ENCODE measurements at places on chromosomes 4 and X.

GRCh38 chr4:184275766-184276165 is 58.1 kb upstream of the ENPP6 start:
- no peak for DNase-seq

DNA sequence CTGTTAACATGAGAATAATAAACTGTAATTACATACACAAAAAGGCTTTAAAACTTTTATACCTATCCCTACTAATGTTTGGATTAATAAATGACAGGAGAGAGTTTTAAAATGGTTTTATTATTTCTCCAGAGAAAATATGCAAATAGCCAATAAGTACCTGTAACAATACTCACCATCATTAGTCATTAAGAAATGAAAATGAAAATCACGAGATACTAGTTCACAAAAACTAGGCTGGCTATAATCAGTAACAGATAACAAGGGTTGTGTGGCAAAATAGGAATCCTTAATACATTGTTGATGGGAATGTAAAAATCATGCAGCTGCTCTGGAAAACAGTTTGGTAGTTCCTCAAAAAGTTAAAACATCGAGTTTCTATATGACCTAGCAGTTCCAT is 25.2 kb upstream of the AP1AR start:
- DNase-seq: no peak

- no peak for DNase-seq
These were observed 13.0 kb downstream of the CORIN start for GRCh38 chr4:47824840-47825239.

DNA sequence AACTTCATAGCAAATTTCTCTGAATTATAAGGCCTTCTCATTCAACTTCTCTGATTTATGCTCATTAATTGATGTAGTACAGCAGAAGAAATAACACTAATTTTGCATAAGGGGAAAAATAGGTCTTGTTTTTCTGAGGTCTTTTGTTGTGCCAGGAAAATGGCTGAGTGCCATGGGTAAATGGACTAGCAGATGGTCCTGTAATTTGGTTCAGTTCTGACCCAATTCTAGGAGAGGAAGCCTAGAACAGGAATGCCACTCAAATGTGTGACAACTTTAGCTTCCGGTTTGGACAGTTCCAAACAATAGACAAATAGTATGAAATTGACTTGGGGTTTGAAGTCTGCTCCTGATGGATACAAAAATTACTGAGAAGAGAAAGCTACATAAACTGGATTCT is 6.2 kb downstream of the RAB9B start:
- no peak for DNase-seq

- DNase-seq: no peak
These were observed 304.5 kb downstream of the CBLL2 start for GRCh38 chrX:22577181-22577580.

- DNase-seq: no peak
These were observed 89.9 kb upstream of the PAK3 start for GRCh38 chrX:111006116-111006515.

- DNase-seq: no peak
These were observed 32.6 kb upstream of the NAA11 start for GRCh38 chr4:79358438-79358837.

- DNase-seq: no peak
These were observed 32.3 kb upstream of the BBS12 start for GRCh38 chr4:122700178-122700725.

DNA sequence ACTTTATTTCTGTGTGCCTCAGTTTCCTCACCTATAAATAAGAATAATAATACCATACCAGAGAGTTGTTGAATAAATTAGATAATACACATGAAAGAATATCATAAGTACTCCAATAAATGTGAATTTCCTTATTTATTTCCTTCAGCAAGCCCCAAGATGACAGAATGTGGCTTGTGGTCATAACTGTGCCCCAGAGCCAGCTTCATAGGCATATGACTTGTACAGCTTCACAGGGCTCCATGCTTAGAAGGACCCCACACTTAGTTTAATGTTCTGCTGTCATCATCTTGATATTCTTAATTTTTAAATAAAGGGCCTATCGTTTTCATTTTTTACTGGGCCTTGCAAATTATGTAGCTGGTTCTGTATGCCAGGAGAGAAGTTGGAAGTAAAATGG is 25.3 kb downstream of the VSIG4 start:
- DNase-seq: no peak

DNA sequence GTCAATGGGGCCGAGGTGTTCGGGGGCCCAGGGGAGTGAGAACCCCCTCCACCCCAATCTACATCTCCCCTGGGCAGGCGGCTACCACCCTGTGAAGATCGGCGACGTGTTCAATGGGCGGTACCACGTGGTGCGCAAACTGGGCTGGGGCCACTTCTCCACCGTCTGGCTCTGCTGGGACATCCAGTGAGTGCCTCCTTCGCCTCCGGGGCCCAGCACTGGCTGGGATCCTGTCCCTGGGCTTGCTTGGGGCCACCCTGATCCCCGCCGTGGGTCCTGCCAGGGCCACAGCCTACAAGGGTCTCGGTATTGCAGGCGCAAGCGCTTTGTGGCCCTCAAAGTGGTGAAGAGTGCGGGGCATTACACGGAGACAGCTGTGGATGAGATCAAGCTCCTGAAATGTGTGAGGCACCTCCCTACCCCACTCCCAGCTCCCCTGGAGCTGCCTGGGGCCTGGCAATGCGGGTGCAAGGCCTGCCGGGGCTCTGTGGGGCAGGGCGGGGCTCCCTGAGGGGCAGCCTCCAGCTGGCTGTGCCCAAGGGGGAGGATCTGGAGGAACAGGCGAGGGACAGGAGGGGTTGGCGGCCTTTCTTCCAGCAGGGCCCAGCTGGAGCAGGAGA is 697 bp downstream of the SRPK3 start:
- no peak for DNase-seq

- peak; percentile 40 for DNase-seq
These were observed 752 bp downstream of the FRAS1 start for GRCh38 chr4:78057600-78058550.

DNA sequence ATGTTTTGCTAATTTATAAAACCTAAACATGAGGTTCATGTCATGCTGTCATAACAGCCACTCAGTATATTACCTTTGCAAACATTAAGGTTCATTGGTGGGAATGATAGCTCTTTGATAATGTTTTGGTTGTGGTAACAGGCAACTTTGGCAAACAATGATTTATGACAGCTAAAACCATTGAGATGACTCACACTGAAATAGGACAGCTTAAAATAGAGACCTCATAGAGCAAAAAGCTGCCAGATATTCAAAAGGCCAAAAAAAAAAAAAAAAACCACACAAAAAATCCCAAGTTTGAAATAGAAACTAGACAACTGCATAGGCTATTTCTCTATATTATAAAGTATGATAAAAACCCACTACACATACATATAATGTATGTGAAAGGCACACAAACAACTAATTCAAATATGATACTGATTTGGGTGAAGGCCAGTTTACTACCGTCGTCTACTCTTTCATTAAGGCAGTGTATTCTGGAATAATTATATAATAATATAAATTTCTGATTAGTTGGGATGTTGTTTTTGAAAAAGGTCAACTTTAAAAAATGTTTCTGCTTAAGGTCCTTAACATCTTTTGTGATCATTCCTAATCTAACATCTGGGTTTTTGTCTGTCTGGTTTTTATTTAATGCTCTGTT is 646.0 kb upstream of the PITX2 start:
- no peak for DNase-seq

GRCh38 chr4:178556796-178557195 is 1114.6 kb upstream of the AGA start:
- no peak for DNase-seq

DNA sequence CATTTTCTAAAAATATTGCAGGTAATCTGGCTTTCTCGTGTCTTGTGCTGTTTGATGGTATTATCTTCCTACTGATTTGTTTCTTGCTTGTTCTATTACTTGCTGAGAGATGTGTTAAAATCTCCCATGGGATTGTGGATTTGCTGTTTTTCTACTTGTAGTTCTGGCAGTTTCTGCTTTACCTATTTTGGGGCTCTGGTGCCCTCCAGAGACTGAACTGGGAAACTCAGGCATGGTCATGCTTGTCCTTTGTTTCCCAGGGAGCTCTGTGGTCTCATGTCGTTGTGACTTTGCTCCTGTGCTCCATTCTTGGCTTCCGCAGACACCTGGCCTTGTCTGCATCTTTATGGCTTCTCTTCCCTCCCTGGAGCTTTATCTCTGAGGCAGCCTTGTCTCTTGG is 39.5 kb downstream of the NSD2 start:
- DNase-seq: no peak

DNA sequence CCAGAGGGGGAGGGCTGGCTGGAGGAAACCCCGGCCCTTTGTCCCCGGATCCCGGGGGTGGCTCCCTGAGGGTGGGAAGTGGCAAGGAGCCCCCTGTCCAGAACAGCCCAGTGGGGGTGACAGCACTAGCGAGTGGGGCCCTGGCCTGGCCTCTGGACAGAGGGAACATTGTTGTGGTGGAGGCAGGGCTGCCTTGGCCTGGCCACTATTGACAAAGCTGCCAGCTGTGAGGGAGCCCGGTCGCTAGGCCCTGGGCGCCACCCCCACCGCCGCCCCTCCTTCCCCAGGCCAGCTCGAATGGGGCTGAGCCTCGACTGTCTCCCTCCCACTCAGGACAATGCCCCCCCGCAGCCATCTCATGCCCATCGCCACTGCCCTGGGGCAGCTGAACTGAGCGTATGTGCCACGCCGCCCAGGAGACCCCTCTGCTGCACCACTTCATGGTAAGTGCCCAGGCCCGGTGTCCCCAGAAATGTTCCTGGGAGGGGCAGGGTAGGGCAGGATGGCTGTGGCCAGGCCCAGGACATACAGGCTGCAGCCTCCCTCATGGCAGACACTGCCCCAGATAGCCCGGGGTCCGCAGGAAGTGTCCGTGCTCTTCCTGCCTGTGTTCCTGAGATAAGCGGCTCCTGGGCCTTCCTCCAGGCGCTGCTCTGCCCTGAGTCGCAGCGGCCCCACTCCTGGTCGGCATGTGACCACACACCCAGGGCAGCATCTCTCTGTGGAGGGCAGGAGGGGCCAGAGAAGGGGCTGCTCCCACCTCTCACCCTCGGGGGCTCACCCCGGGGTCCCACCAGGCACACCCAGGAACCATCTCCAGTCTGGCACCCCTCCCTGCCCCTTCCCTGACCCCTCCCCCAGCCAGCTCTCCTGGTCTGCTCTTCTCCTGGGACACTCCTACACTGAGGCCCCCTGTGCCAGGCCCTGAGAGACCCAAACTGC is 1.4 kb downstream of the PLXNB3 start:
- no peak for DNase-seq

DNA sequence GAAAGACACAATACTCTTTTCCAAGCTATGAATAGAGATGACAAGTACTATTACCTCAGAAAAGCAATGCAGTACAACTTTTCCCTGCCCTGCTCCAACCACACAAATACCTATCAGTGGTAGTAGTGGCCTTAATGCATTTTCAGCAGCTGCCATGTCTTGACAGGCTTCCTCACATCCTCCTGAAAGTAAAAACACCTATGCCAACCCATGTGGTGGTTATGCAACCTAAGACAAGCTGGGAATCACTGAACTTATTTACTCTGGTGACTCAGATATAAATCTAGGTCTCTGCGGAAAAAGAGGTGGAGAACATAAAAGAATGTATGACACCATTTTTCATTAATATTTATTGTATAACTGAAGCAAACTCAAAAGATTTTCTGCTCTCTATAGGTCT is 14.5 kb downstream of the WDFY3 start:
- DNase-seq: no peak

GRCh38 chrX:153696100-153696499 is 8.4 kb downstream of the SLC6A8 start:
- no peak for DNase-seq

DNA sequence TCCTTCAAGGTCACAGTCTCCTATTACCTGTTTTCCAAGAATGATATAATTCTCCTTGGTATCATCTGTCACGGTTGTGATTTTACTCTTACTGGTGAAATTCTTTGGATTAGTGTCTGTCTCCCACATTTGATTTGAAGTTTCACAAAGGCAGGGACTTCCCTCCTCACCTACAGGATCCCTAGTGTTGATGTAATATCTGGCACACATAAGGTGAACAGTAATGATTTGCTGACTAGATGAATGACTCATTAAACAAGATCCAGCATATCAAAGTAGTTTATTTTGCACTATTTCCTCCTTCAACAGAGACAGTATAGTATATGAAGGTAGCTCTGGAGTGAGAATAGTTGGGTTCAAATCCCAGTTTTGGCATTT is 135.3 kb upstream of the IL1RAPL2 start:
- DNase-seq: no peak

DNA sequence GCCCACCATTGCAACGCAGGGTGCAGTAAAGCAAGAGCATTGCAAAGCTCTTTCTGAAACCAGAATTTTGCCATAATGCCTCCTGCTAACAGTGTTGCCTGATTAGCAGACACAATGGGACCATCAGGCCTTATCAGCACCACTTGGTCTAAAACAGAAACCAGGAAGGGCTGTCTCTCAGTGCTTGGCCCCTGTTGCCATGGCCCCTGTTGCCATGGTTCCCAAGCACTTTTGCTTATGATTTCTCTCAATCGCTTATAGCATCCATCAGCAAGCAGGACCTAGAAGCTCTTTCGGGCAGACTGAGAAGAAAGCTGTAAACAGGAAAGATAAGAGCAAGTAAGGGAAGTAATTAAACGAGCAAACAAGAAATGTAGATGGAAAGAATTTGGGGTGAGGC is 36.8 kb downstream of the RTL5 start:
- peak; percentile 28 for DNase-seq

- no peak for DNase-seq
These were observed 76.0 kb upstream of the GIMD1 start for GRCh38 chr4:106444557-106444956.

- peak; percentile 22 for DNase-seq
These were observed 14.7 kb upstream of the CT55 start for GRCh38 chrX:135185795-135186443.

DNA sequence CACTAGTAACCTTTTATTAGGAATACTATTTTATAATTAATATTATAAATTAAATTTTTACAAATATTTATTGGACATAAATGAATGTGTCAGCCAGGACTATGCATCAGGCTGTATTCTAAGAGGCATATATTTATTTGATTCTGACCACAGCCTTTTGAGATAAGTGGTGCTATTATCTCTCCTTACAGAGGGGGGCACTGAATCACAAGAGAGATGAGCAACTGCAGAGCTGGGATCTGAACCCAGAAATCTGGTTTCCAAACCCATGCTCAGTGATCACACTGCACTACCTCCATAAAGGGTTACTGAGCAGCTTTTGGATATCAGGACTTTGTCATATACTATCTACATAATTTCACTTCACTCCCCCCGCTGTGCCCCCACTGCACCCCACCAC is 322.0 kb downstream of the TMA16 start:
- DNase-seq: no peak

DNA sequence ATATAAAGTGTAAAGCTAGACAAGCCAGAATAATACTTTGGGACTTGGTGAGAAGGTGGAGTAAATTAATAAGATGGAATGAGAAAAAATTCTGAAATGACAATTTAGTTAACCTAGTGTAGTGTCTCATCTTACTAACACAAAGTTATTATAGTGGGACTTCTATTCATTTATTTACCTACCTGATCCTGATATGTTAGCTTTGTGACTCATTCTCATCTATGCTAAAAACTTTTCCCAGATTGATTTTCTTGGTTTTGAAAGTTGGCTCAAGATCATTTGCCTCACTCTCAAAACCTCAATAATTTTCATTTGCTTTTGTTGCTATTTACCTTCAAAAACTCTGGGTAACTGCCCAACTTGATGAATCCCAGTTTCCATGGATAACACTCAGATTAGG is 698.6 kb downstream of the SH3BGRL start:
- DNase-seq: no peak

- DNase-seq: no peak
These were observed 124.7 kb upstream of the CPEB2 start for GRCh38 chr4:14877246-14878225.

Measured in stimulated activated CD4-positive, alpha-beta T cell treated with anti-CD3 and anti-CD28 coated beads, Interleukin-1b, Interleukin-23, amount 100 ng/mL, for 48 hours (primary cell).